Activated gamma-delta T cell treated with Interleukin-2 at 50 U/mL for 16 hours (primary cell): ENCODE measurements at places on chromosomes 13 and 19.

- no peak for DNase-seq
These were observed 166.9 kb downstream of the DCLK1 start for GRCh38 chr13:35964011-35964862.

DNA sequence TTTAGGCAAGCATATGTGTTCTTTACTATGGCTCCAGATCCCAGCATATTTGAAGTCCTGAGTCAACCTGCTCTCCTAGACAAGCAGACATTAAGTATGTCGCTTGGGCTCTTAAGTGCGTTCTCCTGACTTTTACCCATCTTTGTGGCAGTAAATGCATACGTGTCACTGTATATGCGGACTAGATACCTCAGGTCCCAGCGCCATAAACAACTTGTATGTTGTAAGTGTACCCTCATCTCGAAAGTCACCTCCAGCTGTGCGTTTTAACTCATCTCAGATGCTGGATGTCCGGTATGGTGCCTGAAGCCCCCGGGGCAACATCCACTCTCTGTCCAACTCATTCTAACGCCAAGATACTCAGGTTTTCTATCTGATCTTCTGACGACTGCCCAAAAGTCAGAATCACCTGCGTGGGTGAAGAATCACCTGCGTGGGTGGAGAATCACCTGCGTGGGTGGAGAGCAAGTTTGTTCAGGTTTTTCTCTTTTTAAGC, 1.7 kb downstream of the PTOV1 start:
- DNase-seq = no peak

DNA sequence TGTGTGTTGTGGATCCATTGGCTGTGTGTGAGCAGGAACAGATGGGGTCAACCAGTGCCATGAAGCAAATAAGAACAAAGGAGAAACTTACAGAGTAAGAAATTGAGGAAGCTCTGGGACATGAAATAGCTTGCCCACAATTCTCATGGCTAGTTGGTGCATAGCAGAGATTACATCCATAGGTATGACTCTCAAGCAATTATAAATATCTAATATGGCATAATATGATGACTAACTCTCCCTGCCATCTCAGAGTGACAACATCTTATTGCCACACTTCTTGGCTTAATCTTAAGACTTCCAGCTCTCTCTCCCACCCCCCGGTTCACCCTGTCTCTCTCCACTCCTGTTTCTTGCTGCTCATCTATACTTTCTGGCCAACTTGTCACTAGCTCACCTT, 53.3 kb downstream of the OXGR1 start:
- DNase-seq = no peak

- no peak for DNase-seq
These were observed 502.7 kb downstream of the FGF9 start for GRCh38 chr13:22173610-22174009.

- no peak for DNase-seq
These were observed 948.8 kb upstream of the SLC10A2 start for GRCh38 chr13:104014803-104015645.

GRCh38 chr19:1860821-1861598, 2.4 kb downstream of the KLF16 start:
- no peak for DNase-seq

- peak; percentile 92 for DNase-seq
These were observed 23.5 kb downstream of the POU2F2 start for GRCh38 chr19:42108527-42109389.

GRCh38 chr13:105346141-105346775, 1189.2 kb downstream of the EFNB2 start:
- no peak for DNase-seq

DNA sequence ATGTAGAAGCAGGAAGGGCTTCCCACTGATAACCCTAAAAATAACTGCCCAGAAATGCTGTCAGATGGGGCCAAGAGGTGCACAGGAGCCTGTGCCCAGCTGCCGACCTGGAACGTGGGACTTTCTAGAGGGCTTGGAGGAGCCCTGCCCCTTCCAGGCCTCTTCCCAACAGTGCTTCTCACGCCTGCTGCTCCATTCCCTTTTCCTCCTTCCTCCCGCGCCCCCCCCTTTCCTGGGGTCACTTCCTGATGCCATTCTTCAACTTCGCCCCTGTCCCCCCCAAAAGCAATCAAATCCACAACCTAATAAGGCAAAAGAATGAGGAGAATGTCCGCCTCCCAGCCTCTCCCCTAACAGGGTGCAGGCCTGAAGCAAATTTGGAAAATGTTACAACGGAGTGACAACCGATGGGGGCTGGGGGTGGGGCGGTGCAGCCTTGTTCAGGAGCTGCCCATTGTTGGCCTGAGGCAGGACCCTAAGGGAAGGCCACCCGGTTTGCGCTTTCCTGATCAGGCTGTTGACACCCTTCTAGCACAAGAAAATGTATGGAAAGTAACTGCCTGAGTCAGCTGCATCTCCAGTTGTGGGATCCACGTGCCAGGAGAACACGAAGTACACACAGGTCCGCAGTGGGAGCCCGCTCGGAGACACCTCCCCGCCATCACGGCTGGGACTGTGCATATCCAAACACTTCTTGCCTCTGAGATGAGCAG, 18.7 kb downstream of the ACTN4 start:
- no peak for DNase-seq

DNA sequence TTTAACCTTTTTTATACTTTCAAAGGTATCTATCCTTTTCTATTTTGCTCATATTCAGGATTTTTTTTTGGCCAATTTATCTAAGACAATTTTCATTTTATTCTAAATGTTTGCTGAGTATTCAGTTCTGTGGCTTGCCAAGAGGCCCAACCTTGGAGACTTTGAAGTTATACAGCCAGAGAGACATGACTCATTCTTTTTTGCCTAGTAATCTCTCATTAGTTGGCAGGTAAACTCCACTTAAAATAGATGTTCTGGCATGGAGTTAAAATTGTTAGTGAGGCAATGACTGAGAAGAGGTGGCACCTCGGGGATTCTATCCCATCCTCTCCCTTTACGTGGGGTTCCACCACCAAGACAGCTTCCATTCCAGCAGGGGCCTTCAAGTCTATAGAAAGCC, 213.8 kb downstream of the KCTD12 start:
- no peak for DNase-seq

DNA sequence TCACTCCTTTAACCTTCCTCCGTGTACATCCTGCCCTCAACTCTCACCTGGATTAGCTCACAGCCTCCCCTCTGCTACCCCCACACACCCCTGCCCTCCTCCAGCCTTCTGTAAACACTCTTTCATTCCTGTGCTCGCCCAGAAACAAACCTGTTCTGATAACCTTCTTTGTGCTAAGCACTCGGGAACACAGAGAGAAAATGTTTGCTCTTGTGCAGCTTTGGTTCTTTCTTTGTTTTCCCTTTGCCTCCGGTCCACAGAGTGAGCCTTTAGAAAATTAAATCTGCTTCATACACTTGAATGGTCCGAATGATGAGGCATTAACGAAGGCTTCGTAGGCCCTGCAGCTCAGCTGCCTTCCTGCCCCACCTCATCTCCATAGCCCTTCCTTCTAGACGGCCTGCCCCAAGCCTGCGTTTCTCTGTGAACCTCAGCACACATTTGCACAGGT, 6.6 kb upstream of the ZDHHC20 start:
- DNase-seq = no peak

GRCh38 chr13:112738606-112739005, 48.8 kb downstream of the ATP11A start:
- DNase-seq = no peak

- no peak for DNase-seq
These were observed 15.2 kb downstream of the ELAVL3 start for GRCh38 chr19:11465600-11465999.

- DNase-seq = no peak
These were observed 24.6 kb downstream of the CHST8 start for GRCh38 chr19:33646306-33646705.

- DNase-seq = peak; percentile 60
These were observed 8.5 kb upstream of the RASA3 start for GRCh38 chr13:114140906-114141250.
